ENCODE measurements at places on chromosomes 12 and 14.

- no peak for DNase-seq
Measured at GRCh38 chr12:31897781-31898503, 61.3 kb upstream of the RESF1 start.

DNA sequence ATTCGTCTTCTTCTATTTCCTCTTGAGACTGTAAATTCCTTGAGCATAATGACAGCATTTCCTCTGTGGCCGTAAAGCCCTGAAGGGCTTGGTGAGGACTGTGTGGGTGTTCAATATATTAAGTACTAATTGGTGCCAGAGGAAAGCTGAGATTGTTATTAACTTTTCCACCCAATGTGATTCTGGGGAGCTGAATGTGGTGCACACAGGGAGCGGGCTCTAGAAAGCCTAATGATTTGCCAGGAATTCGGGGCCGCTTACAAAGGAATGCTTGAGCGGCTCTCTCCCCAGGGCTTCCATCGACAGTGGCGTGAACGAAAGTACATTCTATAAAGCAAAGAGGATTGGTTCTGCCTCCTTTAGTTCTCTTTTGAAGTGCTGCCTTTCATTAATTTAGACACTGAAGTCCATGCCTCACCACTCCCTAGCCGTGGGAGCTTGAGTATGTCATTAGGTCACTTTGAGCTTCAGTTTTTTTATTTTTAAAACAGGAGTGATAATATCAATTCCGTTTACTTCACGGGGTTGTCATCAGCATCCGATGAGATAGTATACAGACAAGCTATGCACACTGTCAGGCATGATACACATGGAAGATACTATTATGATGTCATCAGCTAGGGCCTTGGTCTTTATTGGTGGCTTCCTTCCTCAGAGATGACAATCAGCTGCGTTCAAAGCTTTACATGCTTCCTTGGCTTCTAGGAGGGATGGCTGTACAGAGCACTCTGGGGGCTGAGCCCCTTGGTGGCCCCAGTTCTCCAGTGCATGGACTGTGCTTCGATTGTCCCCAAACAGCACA is 11.0 kb upstream of the GSG1 start:
- DNase-seq, result peak; percentile 48

DNA sequence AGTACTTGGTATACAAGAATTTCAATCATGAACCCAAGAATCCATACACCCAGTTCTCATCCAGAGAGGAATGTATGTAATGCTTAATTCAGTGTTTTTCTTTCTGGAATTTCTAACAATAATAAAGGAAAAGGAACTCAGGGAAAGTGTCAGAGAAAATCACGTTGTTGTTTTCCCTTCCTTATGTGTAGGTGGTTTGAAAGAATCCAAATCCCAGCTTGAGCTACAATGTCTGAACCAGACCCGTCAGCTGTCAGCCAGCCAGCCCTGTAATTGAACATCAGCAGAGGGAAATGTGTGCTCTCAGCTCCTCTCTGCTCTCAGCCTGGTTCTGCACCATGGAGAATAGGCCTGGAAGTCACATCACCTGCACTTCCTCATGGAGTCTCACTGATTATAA is 126.5 kb downstream of the TMEM30B start:
- DNase-seq, result no peak

- no peak for DNase-seq
Measured at GRCh38 chr12:51311389-51311788, 12.6 kb downstream of the BIN2 start.

DNA sequence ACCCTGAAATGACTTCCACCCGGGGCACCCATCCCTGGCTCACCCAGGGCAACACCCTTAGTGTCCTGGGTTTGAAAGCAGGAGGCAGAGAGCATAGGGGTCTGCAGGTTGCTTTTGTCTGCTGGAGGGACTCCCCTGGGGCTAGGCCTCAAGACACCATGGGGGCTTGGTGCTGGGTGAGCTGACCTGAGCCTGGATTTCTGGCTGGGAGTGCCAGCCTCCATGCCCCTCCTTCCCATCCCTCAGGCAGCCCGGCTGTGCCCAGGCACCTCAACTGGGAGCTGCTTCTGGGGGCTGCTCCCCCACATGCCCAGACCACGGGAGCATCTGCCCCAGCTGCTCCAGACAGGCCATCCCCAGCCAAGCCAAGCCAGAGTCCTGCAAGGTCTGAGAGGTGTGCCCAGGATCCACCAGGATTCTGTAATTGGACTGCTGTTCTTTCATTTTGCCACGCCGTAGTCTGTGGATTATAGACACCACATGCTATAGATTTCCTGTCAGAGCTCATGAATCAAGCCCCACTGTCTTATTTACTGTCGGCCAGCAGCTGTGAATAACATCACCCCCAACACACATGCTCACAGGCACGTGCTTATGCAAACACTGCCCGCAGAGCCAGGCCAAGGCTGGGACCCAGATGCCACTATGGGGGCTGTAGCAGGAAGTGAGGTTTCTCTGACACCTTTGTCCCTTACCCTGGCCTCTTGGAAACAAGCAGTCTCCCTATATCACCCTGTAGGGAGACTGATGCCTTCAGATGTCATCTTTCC is 29.4 kb upstream of the ESRRB start:
- peak; percentile 11 for DNase-seq

DNA sequence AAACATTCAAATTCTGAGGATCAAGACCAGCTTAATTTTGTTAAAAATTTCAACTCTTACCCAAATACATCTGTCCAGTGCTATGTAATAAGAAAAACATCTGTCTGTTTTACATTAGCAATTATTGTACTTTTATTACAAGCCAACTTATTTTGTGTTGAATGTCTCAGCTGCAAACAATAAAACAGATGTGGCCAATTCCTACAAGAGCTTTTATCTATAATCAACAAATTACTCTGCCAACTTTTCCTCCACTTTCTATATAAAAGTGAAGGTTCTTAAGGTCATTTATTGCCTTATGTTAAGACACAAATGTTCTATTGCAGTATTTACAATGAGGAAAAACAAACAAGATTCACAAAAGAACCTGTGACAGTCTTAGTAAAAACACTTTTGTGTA is 72.7 kb downstream of the NOVA1 start:
- DNase-seq, result no peak

DNA sequence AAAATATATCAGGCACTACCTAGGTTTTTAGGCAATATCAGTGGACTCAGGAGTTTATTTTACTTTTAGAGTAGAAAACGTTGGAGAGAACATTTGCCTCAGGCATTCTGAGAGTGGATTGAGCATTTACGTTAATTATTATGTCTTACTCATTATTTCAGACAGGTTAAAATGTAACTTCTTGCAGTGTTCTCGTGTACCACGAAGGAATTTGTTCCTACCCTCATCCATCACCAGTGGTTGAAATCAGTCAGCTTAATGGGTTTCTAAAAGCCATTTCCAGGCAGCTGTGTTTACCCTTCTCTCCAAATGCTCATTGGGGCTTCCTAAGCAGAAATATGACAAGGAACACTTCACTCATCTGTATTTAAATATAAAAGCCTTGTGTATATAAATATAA is 9.1 kb upstream of the LDHB start:
- DNase-seq, result no peak

- no peak for DNase-seq
Measured at GRCh38 chr14:64092940-64093339, 201.2 kb downstream of the ESR2 start.

- no peak for DNase-seq
Measured at GRCh38 chr14:36683083-36683724, 21.5 kb downstream of the PAX9 start.

DNA sequence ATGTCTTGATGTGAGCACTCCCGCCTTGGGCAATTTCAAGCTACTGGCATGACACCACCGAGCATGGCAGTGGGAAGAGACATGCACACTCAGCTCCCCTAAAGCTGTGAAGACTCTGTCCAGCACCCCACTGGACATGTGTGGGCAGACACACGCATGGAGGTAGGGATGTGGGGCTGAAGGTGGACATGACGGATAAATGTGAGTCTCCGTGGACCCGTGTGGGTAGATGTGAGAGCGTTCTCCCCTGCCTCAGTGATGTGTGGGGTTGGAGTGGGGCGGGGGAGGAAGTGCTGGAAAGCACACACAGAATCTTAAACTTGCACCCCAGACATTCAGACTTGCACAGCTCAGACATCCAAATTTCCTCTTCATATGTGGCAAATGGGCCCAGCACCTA is 12.6 kb downstream of the SLC6A12 start:
- DNase-seq, result no peak

- no peak for DNase-seq
Measured at GRCh38 chr14:71006200-71006563, 98.9 kb downstream of the PCNX1 start.

GRCh38 chr12:104201238-104202001 is 14.2 kb upstream of the TXNRD1 start:
- DNase-seq, result peak; percentile 41

DNA sequence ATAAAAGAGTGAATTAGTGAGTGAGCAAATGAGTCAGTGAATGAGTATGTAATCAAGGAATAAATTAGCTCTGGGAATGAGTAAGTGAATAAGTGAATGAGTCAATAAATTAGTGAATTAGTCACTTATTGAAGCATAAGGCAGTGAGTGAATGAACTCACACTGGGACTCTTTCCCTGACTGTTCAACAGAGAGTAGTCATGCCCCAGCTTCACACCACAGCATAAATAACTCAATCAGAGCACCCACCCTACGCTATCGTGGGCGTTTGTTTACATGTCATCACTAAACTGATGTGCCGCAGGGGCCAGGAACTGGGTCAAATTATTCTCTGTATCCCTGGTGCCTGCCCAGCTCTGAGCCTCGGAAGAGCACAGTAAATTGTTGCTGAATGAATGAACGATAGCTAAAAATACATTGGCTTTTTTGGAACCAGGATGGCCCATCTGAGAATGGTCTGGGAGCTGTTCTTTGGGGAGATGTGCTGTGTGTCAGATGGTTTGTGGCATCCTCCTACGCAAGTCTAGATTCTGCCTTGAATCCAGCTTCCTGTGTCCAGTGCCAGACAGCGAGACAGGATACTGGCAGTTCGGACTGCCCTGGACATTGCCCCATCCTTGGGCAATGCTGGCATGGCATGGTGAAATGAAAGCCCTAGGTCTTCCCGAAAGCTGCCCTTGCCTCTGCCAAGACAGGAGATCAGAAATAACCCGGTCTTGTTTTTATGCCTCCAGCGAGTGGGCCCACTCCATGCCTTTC is 98.0 kb upstream of the RTL1 start:
- DNase-seq, result no peak

DNA sequence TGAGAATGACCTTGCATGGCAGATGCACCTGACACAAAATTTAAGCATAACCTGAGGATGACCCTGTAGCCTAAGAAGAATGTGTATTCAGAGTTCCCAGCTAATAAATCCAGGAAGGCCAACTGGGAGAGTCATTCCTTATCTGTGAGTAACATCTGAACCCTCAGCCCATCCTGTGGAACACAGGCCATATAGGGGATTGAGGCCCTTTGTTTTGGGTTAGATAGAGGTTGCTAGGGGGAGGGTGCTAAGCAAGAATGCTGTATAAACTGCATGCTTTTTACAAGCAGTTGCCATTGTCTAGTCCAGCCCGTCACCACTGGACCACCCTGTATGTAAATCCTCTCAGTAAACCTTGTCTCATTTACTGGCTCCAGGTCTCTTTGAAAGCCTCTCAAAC is 77.0 kb downstream of the BICD1 start:
- no peak for DNase-seq

DNA sequence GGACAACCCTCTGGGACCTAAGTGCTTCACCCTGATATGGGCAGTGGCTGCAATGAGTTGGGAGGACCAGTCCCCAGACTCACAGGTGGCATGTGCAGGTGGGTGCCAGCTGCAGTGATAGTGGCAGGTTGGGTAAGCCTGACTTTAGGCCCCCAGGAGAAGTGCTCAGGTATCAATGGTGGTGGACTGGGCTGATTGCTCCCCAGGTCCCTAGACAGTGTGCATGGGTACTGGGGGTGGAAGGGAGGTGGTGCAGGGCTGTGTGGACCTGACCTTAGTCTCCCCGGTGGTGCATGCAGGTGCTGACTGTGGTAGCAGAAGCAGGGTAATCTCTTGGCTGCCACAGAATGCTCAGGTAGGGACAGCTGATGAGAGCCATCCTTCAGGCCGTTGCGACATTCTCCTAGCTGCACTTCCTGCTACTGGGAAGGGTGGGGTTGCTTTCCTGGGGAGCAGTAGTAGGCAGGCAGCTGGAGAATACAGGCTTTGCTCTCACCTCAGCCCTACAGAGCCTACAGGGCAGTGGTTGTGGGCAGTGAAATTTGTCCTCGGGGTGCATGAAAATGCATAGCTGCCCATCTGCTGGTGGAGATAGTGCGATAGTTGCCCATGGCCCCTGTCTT is 33.3 kb upstream of the CCND2 start:
- DNase-seq, result no peak

- no peak for DNase-seq
Measured at GRCh38 chr12:95205685-95206084, 11.6 kb downstream of the FGD6 start.

GRCh38 chr14:104317975-104318557 is 179.7 kb downstream of the KIF26A start:
- DNase-seq, result no peak

DNA sequence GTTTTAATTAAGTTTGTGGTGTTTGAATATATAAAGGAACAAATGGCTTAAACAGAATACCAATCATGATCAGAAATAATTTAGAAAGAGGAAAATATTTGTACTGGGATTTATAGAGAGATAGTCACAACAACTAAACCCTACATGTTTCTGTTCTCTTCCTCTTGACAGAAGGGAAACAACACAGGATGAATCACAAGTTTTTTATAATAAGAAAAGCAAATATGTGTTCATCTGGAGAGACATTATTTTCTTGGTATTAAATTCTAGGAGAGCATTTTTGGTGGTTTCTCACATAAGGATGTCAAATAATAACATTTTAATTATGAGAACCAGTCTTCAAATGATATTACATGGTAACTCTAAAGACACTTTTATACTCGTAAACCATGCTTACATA is 232.9 kb upstream of the PKP2 start:
- no peak for DNase-seq

GRCh38 chr12:128312661-128313060 is 45.7 kb downstream of the TMEM132C start:
- DNase-seq, result no peak

DNA sequence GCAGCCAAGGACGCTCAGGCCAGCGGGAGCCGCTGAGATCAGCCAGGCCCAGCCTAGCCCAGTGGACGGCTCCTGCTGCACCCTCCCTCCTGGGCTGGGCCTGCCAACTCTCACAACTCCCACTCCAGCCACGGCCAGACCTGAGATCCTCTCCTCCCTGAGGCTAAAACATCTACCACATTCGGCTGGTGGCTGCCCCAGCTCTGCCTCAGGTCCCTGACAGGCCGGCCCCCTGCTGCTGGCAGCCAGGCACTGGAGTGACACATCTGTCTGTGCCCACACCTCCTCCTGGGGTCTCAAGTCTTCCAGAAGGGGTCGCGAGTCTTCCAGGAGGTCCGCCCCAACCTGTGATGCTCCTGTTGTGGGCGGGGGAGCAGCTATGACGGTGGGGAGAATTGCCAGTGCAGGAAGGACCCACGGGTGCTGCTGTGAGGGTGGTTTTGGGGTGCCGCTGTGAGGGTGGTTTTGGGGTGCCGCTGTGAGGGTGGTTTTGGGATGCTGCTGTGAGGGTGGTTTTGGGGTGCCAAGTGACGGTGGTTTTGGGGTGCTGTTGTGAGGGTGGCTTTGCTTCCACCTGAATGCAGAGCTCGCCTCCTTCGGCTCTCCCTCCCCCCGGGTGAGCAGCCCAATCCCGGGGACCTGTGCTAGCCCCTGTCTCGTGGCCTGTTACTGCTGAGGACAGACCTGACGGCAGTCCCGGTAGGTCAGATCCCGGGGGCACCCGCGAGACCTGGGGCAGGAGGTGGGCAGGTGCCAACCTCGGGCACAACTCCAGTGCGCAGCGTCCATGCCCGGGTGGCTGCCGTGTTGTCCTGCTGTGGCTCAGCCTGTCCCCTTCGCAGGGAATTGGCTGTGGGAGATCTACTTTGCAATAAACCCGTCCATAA is 27.5 kb upstream of the C14orf180 start:
- no peak for DNase-seq

- no peak for DNase-seq
Measured at GRCh38 chr12:51419425-51420193, 5.0 kb upstream of the SLC4A8 start.

Measured in kidney capillary endothelial cell (primary cell).